ENCODE measurements at places on chromosomes 1 and 21.

GRCh38 chr1:53500204-53501064 lies 41.2 kb downstream of the DMRTB1 start:
- no peak for DNase-seq

DNA sequence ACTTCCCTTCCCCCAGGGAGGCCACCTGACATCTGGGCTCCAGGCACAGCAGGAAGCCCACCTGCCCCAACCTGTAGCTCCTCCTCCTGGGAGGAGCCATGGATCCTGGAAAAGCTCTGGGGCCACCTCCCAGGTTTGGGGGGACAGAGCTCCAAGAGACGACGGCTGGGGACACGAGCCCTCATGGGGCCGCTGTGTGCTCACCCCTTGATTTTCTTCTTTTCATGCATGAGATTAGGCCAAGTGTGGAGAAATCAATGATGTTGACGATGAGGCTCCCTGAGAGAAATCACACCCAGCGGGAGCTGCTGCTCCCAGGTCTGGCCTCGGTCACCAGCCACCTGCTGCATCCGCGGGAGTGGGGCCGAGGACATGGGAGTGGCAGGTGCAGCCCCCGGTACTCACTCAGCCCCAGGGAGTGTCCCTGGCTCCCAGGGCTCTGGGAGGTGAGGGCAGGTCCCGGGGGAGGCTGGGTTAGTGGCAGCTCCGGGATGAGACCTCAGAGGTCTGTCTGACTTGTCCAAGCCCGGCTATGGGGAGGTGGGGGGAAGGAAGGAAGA lies 8.7 kb downstream of the TNFRSF14 start:
- DNase-seq: no peak

DNA sequence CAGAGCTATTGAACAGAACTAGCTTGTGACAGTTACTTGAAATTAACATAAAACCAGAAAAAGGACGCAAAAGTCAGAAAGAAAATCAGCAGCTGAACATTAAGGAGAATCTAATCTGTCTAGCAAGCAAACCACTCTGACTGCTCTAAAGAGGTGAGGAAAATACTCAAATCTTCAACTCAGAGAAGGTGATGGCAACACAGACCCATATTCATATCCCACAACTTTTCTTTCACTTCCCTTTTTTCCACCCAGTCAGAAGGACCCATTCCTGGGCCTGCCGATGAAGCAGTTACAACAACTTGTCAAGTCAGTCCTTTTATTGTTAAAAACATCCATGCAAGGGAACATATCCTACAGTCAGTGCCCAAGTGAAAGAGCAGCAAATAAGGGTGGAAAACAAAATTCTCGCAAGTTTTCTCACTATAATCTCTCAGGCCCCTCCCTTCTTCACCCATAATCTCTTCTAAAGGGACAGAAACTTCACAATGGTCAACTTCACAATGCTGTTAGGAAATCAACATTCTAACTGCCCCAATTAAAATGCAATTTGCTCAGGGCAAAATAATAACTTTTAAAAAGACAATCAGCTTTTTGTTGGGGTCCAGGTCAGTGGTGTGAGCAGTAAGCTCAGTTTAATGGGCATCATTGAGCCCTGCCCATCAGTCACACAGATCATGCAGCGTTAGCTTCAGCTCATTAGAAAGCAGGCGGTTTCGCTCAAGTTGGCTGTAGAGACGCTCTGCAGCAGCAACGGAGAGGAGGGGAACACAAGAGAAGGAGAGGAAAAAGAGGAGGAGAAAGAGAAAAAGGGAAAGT lies 3.6 kb upstream of the NUP210L start:
- no peak for DNase-seq

- peak; percentile 51 for DNase-seq
These were observed 15.9 kb downstream of the COL8A2 start for GRCh38 chr1:36109041-36109679.

DNA sequence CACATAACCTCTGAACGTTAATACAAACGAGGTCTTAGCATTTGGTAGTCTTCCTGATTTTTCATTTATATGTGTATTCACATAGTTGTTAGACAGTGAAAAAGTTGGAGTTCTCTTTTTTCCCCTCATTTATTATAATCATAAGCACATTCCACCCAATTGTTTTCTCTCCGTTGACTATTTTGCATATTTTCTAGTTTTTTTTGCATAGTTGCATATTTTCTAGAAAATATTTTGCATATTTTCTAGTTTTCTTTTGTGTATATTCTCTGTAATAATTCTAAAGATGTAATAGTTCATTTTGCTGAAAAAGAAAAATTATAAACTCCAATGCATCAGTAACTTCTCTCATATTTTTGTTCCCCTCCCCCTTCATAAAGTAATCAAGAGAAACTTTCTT lies 47.5 kb downstream of the FYB2 start:
- no peak for DNase-seq

DNA sequence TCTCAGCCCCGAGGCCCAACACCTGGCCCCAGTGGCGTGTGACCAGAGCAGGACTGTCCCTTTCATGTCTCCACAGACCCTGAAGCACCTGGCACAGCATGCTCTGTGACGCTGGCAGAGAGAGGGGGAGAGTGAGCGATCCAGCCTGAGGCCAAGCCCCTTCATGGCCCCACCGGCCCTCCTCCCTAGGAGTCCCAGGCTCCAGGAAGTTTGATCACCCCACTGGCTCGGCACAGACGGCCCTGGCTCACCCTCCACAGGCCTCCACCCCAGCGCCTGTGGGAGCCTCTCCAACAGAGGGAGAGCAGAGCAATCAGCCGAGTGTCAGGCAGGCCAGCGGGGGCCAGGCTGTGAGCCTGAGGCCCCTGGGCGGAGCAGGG lies 11.0 kb downstream of the SH3BGRL3 start:
- no peak for DNase-seq

GRCh38 chr1:34518146-34518699 lies 236.6 kb upstream of the GJB5 start:
- no peak for DNase-seq

- no peak for DNase-seq
These were observed 295.8 kb downstream of the MATN1 start for GRCh38 chr1:30427545-30427944.

- no peak for DNase-seq
These were observed 205.5 kb upstream of the HOOK1 start for GRCh38 chr1:59609245-59609644.

- no peak for DNase-seq
These were observed 78.4 kb downstream of the SPATA46 start for GRCh38 chr1:162298266-162298665.

DNA sequence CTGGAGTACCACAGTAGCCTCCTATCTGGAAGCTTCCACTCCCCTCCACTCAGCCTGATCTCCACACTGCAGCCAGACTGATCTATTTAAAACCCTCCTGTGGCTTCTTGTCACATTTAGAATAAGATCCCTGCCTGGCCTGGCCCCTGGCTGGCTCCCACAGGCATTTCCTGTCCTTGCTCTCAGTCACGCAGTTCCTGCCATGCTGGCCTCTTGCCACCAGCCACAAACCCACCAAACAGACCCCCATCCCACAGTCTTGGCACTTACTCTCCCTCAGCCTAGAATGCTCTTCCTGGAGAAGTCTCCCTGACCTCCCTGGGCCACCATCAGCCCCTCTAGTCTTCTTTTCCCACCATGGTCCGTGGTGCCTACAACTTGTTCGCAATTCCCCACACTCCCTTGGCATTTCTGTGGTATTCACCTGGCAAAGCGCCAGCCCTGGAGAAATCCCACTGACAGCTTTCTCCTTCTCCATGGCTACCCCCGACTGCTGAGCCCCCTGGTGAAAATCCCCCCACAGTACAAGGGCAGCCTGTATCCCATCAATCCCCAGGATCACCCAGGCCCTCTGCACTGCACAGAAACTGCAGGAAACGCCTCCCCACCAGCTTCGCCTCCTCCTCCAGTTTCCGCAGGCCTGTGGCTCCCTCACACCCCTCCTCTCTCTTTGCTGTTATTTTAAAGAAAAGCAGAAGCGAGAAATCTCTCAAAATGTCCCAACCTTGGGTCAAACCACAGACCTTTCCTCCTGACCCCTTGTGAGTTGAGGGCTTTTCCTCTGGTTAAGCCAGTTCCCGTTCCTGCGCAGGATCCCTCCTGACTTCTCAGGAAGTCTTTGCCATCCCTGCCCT lies 94.5 kb downstream of the SYT2 start:
- DNase-seq: peak; percentile 46

GRCh38 chr1:232211149-232211548 lies 418.8 kb downstream of the SIPA1L2 start:
- DNase-seq: no peak

GRCh38 chr1:10852486-10852885 lies 56.0 kb upstream of the CASZ1 start:
- no peak for DNase-seq

DNA sequence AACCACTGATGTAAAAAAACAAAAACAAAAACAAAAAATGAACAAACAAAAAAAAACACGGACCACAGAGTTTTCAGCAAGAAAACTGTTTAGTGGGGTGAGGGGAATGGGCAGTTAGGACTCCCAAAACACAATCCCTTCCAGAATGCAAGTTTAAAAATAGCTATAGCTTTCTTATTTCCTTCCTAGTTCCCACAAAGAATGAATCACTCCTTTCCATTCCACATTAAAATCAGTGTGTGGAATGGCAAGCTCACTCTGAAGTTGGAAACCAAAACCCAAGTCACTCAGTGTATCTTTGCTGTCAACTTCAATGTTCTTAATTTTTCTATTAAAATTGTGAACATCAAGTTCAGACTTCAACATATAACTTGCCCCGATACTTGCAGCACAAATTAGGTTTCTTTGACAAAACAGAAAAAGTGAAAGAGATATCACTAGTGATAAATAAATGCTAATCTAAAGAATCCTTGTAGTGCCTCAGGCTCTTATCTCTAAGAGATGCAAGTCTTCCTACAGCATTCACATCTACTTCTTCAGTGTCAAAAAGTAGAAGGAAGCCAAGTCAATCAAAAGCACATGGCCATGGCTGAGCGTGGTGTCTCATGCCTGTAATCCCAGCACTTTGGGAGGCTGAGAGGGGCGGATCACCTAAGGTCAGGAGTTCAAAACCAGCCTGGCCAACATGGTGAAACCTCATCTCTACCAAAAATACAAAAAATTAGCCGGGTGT lies 45.5 kb downstream of the TOR3A start:
- no peak for DNase-seq

DNA sequence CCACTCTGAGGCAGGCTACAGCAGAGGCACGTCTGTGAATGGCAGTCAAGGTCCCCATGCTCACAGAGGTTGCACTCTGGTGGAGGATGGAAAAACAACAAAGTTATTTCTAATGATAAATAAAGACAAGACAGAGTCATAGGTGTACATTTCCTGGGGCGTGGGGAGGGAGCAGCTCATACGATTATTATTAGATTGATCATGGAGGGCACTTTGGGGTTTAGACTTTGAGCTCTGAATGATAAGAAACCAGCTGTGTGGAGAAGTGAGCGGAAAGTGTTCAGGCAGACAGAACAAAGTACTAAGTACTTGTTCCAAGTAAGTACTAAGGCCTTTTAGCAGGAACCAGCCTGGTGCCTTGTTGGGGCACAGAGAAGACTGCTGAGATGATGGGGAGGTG lies 86.8 kb downstream of the BRINP2 start:
- DNase-seq: no peak

GRCh38 chr1:150534002-150534401 lies 15.2 kb upstream of the ADAMTSL4 start:
- no peak for DNase-seq

DNA sequence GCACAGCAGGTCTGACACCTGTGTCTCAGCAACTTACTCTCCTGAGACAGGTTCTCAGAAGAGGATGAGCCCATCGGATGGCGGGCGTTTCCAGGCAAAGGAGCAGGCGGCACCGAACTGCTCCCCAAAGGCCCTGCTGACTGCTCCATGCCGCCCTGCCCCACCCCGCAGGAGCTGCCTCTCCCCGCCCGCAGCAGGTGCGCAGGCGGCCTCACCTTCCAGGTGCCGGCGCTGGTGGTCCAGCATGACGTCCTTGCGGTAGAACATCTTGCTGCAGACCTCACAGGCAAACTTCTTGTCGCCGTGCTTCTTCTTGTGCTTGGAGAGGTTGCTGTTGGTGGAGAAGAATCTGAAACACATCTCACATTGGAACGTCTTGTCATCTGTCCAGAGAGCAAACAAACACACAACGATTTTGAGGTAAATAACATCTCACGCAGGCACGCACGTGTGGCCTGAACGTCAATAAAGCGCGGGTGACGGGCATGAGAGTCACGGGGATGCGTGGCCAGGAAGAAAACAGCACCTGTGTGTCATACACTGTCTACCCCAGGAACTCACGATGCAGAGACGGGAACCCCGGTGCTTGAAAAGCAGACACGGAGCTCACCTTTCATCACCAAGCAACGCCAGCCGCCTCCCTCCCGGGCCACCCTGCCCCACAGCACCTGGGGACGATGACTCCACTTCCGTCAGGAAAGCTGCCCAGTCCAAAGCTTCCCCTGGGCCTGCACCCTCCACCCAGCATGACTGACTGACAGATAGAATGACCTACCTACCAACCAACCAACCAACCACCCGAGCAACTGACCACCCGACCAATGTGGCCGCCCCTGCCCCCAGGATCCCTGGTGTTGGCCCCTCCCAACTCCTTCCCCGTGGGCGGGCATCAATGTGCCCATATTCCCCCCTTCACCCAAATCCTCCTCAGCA lies 50.9 kb downstream of the PRDM15 start:
- no peak for DNase-seq

DNA sequence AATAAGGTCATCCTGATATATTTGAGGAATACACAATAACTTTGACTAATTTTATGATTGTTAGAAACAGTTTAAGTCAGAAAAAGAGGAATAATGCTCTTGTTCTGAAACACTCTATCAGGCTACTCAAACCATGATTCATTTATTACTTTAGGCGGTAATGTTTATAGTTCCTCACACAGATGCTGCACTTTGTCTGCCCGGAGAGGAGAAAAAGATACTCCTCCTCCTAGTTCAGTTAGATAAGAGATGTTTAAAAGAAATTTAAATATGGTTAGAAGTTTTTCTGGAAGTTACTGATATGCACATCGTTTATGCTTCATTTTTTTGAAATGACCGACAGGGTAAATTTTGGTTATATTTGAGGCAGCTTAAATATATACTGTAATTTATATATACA lies 103.0 kb downstream of the ZMYM4 start:
- no peak for DNase-seq

GRCh38 chr1:75785320-75785982 lies 605 bp upstream of the RABGGTB start:
- DNase-seq: no peak

- DNase-seq: peak; percentile 23
These were observed 49.3 kb downstream of the RAB3GAP2 start for GRCh38 chr1:220222939-220223338.

- DNase-seq: peak; percentile 18
These were observed 852 bp downstream of the KTI12 start for GRCh38 chr1:52032785-52033131.

- DNase-seq: no peak
These were observed 74.4 kb upstream of the LYPLAL1 start for GRCh38 chr1:219099307-219099706.

DNA sequence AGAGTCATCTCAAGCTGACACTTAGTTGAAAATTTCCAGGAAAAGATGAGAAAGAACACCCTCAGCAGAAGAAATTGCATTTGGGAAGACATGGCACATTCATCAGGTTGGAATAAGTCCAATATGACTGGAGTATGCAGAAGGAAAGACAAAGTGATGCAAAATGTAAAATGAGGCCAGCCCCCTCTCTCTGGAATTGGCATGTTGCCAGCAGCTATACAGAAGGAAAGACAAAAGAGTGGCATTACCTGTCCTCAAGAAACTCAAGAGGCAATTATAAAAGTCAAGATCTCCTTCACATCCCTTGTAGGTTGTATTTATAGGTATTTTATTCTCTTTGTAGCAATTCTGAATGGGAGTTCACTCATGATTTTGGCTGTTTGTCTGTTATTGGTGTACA lies 426.3 kb downstream of the AGBL4 start:
- no peak for DNase-seq

Measured in CD4-positive, alpha-beta T cell treated with Interleukin-15 for 1 hour (primary cell).